ENCODE measurements at places on chromosomes 6 and 20.

- DNase-seq = no peak
These were observed 97.3 kb downstream of the NRSN1 start for GRCh38 chr6:24223115-24223919.

DNA sequence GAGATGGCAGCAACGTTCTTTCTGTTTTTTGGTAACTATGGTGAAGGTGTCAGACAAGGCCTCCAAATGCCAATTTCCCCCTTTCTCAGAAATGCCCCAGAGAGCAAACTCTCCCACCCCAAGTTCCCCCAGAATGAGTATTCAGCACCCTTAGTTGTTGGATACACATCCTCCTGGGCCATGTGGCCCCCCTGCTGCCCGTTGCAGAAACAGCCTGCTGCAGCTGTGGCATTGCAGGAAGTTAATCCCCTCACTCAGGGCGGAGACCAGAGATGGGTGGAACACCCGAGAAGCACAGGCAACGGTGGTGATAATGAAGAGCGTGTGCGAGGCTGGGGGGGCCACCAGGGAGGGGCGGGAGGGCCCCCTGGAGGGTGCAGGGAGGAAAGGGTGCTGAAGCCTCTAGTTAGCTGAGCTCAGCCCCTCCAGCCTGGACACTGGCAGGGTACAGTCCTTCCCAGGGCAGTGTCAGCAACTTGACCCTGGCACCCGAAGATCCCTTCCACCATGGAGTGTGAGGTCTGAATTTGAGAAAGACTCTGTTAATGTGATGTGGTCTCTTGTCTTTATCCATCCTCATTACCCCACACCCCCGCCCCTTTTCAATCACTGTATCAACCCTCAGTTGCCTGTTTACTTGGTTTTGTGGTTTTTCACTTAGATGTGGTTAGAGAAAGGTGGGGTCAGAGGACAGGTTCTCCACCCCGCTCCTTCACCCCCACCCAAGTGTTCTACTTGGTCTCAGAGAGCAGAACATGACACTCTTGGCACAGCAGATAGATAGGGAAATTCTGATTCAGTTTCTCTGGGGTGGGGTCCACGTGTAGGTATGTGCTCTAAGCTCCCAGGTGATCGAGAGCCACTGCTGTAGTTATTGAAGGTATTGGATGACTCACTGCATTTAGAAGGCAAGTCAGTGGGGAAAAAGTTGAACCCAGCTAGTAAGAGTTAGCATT is 208.8 kb upstream of the SUPT3H start:
- DNase-seq = no peak

DNA sequence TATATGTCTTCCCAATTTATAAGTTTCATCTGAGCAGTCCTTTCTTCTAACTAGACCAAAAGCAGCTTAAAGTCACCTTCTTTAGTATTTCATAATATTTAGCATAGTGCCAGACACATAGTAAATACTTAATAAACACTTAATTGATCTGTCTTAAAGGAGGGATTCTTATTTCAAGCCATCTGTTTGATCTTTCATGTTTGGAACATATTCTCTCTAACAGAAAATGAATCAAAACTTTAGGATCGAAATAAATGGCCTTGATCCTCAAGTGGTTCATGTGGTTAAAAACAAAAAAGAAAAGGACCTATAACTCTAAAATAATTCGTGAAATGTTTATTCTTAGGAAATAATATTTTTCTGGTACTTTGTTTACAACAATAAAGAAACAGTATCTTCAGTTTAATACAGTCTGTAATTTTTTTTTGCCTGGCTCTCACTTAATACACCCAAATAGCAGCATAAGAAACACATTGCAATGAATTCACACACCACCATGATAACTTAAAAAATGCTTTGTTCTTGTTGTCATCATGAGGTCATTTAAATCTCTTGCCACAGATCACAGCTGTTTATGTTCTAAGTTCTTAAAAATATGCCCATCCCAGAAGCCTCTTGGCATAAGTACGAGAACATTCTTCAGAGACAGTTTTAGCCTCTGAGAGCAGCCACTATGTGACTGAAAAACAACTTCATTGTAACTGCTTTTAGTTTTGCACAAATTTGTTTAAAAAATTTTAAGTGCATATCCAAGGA is 48.1 kb downstream of the ESF1 start:
- DNase-seq = no peak

DNA sequence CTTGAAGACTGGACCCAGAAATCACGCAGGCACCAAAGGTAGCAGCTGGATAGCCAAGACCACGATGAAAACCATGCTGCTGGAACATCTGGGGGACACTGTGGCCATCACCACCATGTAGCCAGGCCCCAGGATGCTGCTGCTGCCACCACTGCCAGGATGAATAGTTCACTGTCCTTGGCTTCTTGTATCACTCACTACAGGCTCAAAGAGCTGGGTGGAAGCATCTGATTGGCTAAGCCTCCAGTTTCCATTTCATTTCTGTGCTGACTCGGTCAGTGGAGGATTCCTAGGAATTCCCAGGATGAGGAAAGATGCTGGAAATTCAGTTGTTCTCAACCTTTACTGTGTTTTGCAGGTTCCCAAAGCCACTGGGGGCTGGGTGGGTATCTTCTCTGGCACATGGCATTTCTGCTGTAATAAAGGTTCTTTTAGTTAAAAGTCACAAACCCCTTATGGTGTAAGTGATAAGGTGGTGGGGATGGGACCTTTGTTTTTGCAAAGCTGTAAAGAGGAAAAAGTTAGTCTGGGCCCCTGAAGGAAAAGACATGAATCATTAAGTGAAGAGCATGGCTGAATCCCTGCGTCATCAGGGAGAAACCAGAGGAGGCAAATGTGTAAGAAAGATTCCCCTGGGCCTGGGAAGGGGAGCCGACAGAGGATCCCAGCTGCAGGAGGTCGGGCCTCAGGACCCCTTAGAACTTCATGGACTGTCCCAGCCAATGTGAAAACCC is 75.6 kb upstream of the RNF24 start:
- DNase-seq = peak; percentile 48

DNA sequence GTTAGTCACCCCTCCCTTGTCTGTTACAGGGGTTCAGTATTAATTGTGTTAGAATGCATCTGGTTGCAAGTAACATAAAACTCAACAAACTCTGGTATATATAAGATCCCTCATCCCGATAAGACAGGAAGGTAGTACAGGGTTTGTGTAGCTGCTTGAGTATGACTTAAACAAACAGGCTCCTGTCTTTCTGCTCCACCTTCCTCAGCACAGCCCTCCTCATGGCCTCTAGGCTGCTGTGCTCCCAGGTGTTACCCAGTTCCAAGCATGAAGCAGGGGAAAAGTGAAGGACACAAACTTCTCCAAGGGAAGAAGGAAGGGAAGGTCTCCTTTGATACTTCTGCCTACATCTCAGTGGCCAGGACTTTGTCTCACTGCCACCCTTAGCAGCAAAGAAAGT is 1.4 kb upstream of the RALGAPB start:
- no peak for DNase-seq

GRCh38 chr6:52534966-52535390 is 41.9 kb downstream of the TRAM2 start:
- DNase-seq = no peak

- no peak for DNase-seq
These were observed 123.7 kb downstream of the MRPL14 start for GRCh38 chr6:44003345-44004061.

DNA sequence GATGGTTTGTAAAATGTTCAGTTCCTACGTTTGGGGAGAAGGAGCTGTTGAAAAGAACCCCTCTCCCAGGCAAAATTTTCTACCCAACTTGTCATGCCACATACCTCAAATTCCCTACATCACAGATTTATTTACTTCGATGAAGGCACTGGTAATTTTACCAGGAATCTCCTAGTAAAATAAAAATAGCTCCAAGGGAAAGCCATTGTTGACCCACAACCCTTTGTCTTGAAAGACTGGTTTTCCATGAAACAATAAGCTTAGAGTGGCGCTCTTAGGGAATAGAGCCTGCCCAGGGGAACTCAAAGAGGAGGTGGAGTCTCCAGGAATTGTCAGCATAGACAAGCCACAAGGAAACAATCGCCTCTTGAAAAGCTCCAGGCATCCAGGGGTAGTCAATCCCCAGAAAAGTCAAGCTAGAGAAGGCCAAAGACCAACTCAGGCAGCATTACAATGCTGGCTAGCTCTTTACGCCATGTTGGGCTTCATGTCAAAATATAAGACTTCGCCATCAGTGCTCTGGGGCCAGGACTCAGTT is 99.2 kb upstream of the RREB1 start:
- no peak for DNase-seq

DNA sequence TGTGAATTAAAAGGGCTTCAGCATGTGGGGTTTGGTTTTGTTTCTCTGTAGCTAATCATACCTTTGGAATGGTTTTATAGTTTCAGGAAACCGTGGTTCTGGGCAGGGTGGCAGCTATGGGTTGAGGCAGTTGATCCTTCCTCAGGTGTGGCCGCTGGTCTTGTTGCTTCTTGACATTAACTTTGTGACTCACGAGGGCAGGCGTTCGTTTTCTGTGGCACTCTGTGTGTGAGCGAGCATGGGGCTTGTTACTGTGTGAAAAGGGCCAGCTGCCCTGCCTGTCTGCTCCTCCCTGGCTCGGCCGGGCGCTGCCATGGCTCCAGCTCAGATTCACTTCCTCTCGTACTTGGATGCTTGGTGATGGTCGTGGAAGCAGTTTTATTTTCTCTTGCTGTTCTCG is 16.2 kb downstream of the DNAJC5 start:
- DNase-seq = peak; percentile 57

GRCh38 chr6:42260972-42261371 is 43.3 kb upstream of the MRPS10 start:
- DNase-seq = no peak

DNA sequence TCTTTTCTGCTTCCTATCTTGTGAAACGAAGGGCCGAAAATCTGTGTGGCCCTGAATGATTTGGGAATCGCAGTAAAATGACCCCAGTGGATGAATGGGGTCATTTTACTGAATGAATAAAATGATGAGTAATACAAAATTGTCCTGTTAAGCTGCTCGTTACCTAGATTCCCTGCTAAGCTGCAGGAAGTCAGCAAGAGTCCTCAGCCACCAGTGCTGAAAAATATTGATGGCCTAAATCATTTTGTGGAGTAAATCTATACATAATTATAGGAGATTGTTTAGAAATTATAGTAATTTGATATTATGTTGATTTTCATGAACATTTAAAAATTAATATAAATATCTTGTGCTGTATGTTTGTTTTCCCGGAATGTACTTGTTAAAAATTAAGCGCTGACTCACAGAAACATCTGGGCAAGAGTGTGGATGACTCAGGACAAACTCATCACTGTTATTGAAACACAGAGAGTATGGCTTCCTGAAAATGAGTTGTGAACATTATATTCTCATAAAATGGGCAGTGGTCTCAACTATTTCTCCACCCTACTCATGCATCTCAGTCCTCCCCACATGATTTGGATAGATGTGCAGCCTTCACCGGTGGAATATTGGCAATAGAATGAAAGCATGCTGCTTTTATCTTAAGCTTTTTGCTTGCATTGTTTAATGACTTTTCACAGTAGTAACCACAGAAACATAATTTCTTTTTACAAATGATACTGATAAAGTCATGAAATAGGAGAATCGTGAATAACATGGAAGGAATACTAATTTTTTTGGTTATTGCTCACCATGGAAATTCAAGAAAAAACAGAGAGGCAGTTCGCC is 36.2 kb upstream of the RGS17 start:
- no peak for DNase-seq

DNA sequence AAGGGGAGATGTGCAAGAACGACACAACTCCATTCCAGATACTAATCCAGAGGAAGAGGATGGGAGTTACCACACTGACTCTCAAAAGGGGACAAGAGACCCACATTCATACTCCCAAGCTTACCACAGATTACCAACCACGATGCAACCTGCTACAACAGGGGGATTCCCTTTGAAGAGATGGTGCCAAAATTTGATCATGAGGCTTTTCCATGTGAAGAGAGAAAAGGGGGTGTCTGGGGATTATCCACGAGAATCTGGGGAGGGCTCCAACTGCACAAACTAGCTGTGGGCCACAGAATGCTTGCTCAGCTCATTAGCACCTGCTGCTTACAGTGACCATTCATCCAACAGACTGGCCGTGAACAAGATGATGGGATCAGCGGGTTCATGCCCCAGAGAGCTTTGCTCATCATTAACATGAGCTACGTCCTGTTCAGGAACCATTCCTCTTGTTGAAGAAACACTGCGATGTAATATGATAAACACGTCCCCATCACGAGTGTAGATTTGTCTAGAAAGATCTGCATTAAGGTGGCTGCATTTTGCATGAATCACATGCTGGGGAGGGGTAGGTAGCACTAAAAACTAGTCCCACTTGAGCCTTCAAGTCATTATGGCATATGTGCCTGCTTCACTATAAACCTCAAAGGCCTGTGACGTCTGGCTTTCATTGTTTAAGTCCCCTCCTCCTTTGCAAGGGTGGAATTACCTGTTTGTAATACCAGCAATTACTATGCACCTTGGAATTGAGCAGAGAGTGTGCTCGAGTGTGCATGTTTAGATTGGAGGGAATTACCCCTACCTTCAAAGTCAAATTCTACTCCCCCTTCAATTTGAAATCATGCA is 4.0 kb downstream of the PLAGL2 start:
- DNase-seq = no peak

DNA sequence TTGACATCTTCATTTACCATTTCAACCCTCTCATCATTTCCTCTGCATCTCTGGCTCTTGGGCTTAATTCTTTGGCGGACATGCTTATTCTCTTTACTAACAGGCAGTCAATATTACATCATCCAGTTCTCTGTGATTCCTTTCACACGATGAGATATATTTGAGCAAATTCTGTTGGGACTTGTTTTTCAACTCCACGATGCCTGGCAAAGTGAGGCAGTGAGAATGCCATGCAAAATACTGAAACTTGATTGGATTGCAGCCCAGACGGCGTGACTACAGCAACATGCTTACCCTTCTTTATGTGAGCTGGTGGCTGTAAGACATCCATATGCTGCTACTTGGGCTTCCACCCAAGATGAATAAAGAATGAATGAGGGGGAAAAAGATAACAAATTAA is 101.7 kb upstream of the SPACA1 start:
- no peak for DNase-seq

DNA sequence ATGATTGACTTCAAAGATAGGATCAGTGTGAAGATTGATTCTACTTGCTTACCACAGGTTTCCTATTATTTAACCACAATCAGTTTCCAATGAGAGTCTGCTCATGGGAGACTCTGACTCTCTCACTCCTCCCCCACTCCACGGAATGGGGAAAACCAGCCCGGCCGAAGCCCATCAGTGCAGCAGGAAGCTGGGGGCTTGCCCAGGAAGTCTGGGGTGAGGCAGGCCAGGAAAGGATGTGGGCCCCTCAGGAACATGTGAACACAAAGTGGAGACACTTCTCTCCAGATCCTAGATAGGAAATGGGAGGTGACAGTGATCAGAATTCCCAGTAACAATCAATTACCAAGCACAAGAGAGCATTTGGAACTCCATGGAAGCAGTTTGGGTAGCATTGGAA is 144.2 kb downstream of the TTLL2 start:
- no peak for DNase-seq

Measured in adrenal gland (tissue), 19 donors.